A673 (cell line): ENCODE measurements at places on chromosomes 1 and 21. TPM values are rescaled to one million over a fixed set of nuclear protein-coding genes. Genes with fewer than 3 reads are reported as not detected.
A peak's percentile ranks its signal among the peaks of the same experiment; 100 is the strongest.

GRCh38 chr1:29180497-29181412 lies 945 bp downstream of the SRSF4 start:
- no peak for DNase-seq

- DNase-seq = no peak
These were observed 24.5 kb upstream of the SLC1A7 start for GRCh38 chr1:53166912-53167311.

DNA sequence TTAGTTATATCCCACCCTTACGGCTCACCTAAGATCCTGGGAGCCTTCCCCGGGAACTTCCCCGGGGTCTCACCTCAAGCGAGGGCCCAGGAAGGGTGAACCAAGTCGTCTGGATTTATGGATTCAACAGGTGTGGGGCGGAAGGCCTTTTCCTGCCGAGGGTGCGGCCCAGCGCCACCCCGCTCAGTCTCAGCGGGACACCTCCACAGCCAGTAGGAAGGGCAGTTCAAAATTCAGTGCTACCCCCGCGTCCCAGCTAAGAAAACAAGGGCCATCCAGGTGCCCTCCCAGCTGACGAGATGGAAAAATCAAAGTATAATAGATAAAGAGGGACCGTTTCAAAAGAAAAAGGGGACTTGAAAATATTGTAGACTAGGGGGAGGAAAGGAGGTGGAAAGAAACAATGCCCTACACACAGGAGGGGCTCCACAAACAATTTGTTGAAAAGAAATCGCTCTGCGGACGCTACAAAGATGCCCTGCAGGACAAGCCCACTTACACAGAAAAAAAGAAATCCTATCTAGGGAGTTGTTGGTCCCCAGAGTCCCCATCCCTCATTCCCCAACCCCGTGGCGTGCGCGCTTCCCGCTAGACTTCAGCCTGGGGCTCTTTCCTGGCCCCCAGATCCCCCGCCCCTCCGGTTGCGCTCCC lies 1.3 kb downstream of the SLC2A1 start:
- no peak for DNase-seq

GRCh38 chr1:176119549-176119948 lies 87.5 kb downstream of the COP1 start:
- peak; percentile 33 for DNase-seq

GRCh38 chr1:235108185-235108593 lies 20.4 kb downstream of the TOMM20 start:
- no peak for DNase-seq

- DNase-seq = no peak
These were observed 23.4 kb downstream of the RD3 start for GRCh38 chr1:211468595-211468994.

- DNase-seq = no peak
These were observed 42.8 kb upstream of the ENAH start for GRCh38 chr1:225695578-225696337.

DNA sequence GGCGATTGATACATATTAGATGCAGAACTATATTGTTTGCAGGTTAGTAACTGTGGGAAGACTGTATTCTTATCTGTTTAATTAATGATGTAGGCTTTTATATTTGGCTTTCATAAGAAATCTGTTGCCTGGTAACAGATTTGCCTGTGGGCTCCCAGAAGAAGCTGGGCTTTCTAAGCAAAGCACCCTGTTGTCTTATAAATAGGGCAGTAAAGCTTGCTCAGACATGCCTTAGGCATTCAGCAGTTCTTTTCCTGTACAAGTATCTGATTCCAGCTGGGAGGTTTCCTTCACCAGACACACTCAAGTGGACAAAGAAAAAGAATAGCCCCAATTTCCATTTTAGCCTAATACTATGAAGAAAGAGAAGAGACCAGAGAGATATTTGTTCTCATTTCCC lies 524.0 kb downstream of the LRRIQ3 start:
- DNase-seq = peak; percentile 63

GRCh38 chr1:231508497-231508896 lies 20.0 kb upstream of the TSNAX start:
- no peak for DNase-seq

DNA sequence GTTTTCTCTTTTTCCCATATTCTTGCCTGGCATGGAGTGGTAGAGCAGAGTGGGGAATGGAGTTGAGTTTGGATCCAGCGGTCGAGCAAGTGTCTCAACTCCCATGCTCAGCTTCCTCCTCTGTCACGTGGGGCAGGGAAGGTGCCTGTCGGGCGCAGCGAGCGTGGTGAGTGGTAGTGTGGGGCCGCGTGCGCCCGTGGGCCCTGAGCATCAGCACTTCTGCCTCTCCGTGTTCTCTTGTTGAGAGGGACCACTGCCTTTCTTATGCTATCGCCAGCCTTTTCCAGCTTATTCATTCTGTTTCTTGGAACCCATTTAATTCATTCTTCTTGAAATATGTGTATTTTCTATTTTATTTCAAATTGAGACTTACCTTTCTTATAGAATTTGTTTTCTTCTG lies 65.1 kb downstream of the ADARB1 start:
- no peak for DNase-seq

GRCh38 chr1:94246692-94247137 lies 9.3 kb upstream of the ARHGAP29 start:
- no peak for DNase-seq

DNA sequence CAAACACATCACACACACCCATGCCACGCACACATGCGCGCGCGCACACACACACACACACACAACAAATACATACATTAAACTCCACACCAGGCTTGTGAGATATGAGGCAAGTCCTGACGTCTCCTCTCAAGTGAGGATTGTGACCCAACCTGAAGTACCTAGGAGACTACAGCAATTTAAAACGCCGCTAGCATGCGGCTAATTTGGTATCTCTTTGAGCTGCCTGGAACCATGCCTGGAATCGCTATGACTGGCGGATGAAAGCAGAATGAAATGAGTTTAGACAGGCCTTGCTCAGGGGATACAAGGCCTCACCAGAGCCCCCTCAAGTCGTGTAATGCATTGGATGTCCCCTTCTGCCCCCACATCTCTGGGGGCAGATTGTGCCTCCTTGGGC lies 1.6 kb upstream of the RAB7B start:
- peak; percentile 19 for DNase-seq

DNA sequence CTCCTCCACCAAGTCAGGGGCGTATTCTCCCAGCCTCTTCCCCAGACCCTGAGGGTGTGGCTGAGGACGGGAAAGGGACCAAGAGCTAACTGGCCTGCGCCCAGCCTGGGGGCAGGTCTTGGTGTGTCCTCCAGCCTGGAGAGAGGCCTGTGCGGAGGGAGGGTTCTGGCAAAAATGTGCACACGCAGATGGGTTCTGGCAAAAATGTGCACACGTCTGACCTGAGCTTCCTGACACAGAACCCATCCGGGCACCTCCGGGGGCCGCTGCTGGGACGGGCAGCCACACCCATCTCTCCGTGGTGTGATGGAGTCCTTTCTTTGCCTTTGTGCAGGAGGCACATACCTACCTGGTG lies 23.1 kb upstream of the PKP1 start:
- no peak for DNase-seq

DNA sequence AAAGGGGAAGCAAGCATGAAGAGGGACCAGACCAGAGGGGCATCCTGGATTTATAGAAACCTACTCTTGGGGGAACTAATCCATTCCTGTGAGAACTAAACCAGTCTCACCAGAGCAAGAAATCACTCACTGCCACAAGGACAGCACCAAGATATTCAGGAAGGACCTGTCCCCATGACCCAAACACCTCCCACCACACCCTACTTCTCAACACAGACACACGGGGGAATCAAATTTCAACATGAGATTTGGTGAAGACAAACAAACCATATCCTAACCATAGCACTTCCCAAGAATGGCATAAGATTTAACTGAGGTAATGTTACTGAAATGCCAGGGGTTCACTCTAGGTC lies 12.1 kb upstream of the POU2F1 start:
- no peak for DNase-seq

- DNase-seq = no peak
These were observed 32.7 kb upstream of the ANGPTL7 start for GRCh38 chr1:11156441-11156840.

GRCh38 chr1:30693822-30694221 lies 29.6 kb downstream of the MATN1 start:
- no peak for DNase-seq

GRCh38 chr1:206517784-206518183 lies 10.5 kb downstream of the RASSF5 start:
- no peak for DNase-seq

- DNase-seq = no peak
These were observed 192.9 kb downstream of the DUSP10 start for GRCh38 chr1:221548942-221549341.

DNA sequence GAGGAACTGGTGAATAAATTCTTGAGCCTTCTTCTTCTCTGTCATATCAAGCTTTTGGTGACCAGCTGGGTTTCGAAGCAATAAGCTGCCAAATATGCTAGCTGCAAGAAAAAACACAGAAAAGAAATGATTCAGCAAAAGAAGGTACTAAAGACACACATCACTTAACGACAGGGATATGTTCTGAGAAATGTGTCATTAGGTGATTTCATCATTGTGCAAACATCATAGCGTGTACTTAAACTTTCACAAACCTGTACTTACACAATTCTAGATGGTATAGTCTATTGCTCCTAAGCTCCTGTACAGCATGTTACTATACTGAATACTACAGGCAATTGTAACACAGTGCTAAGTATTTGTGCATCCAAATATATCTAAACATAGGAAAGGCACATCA lies 2.9 kb upstream of the MTF1 start:
- DNase-seq = no peak

DNA sequence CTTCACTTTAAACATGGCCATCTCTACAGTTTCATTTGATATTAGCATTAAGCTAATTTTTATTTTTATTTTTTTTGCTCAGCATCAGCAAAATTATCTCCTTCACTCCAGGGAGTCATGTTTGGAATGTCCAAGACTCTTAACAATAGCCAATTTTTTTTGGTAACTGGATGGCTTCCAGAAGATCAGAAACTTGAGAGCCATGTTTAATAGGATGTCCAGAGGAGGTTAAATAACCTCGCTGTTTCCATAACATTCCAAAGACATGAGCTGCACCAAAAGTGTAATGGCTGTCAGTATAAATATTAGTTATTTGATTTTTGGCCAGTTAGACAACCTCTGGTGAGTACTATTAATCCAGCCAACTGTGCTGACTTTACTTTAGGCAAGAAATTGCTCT lies 80.7 kb downstream of the DNTTIP2 start:
- DNase-seq = no peak

- no peak for DNase-seq
These were observed 2.7 kb upstream of the LEPR start for GRCh38 chr1:65417729-65418128.

GRCh38 chr1:48054232-48054631 lies 57.0 kb upstream of the TRABD2B start:
- no peak for DNase-seq

The OR14K1 gene
- not detected in 2 replicates for total RNA-seq

The S100A2 gene
- 2.4 and 4.5 TPM in 2 replicates for total RNA-seq

The MROH9 gene
- total RNA-seq = not detected in 2 replicates

The TMPRSS15 gene
- total RNA-seq = not detected in 2 replicates

The CCDC30 gene
- total RNA-seq = 4.8 and 7.7 TPM in 2 replicates

The NUAK2 gene
- total RNA-seq = 0.45 and 0.83 TPM in 2 replicates

The TRIM67 gene
- 0.06 TPM in 1 of 2 replicates, not detected in the other for total RNA-seq

The AMPD1 gene
- total RNA-seq = 0.19 and 0.37 TPM in 2 replicates

The SPATA21 gene
- not detected in 2 replicates for total RNA-seq

The CD55 gene
- 0.57 and 0.71 TPM in 2 replicates for total RNA-seq

The ZFP69 gene
- total RNA-seq = 6.7 and 7.1 TPM in 2 replicates
